Ammon's horn (tissue), 1 donor: ENCODE measurements at places on chromosomes 11 and 22.

GRCh38 chr11:1728931-1729691, 21.3 kb downstream of the IFITM10 start:
- DNase-seq, result no peak

DNA sequence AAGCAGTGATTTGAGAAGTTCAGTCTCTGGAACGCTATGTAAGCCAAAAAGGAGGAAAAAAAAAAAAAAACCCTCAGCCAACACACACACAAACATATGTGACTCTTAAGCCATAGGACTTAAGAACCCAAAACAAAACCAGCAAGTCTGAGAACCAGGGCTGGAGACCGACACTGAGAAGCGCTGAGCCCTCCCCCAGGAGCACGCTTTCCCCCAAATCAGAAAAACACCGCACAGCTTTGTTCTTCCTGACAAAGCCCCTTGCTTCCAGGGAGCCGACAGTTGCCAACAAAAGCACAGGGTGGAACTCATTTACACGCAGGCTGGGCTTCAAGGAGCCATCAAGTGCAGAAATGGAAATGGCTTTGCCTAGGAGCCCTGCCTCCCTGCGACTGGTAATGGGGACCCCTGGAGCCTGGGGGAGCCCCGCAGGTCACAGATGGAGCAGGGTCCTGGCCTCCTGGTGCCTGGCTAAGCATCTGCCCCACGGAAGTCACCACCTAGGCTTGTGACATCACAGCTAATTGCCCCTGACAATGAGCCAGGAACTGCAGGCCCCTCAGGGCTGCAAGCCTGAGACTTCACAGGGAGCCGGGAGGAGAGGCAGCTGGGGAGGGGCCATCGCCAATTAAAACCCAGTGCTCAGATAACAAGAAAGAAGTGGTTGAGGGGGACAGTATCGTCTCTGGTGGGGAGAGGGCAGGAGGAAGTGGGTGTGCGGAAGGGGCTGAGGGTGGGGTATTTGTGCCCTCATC, 66.9 kb downstream of the NFAM1 start:
- DNase-seq, result no peak

GRCh38 chr11:132234878-132235277, 864.5 kb downstream of the NTM start:
- DNase-seq, result no peak

GRCh38 chr22:38042488-38042790, 14.8 kb upstream of the PICK1 start:
- no peak for DNase-seq

DNA sequence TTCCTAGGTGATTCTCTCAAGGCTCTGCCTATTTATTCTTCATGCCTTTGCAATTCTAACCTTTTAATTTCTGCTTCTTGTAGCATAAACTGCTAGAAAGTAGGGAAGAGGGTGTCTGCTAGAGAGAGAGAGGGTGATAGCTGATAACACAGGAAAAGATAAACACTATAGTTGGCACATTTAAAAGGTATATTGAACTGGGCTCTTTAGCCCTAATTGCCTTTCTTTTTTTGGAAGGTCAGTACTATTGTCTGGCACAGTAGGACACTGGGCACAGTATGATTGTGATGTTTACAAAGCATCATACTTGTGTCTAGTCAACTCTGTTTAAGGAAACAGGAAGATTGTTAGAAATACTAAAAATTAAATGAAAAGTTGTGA, 33.3 kb downstream of the TEAD1 start:
- no peak for DNase-seq

- no peak for DNase-seq
Observed at GRCh38 chr22:24442352-24442744, 14.9 kb downstream of the ADORA2A start.

DNA sequence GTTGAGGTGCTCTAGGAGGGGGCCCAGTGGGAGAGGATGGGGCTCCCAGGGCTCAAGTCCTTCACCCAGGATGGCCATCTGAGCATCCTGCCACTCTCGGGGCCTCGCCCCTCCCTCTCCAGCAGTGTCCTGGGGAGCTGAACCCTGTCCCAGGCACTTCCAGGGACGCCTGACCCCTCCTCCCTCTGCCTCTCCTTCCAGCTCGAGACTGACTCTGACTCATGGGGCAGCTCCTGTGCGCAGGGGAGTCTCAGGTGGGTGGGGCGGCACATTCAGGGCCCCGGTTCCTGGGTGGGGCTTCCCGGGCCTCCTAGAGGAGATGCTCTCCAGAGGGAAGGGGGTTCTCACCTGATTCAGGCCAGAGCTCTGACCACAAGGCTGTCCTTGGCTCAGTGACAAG, 77.1 kb upstream of the IGLL5 start:
- no peak for DNase-seq

GRCh38 chr22:30357236-30357570, 396 bp downstream of the CCDC157 start:
- no peak for DNase-seq

GRCh38 chr22:18012531-18012930, 11.8 kb downstream of the MICAL3 start:
- DNase-seq, result no peak
